ENCODE measurements at places on chromosomes 13 and 19. TPM values are rescaled to one million over a fixed set of nuclear protein-coding genes. Genes with fewer than 3 reads are reported as not detected.

Gene ERICH4
- not detected for total RNA-seq

Gene ATXN8OS
- total RNA-seq, result not detected

Gene GIPR
- total RNA-seq, result 0.69 TPM

Gene ZNF846
- total RNA-seq, result 7.9 TPM

DNA sequence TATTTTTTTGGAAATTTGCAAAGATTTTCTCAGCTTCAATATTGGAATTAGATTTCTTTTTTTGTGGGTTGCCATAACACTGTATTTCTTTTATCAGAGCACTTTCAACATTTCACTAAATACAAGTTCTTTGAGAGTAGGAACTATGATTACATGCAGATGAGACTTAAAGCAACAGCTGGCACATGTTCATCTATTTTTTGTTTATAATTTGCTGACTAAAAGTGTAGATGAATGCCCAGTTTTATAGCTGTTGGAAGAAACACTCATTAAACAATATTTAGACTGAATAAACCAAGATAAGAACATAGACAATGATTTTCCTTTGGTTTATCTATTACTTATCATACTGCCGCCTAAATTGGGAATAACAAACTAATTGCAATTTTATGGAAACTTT is 803.0 kb upstream of the KLHL1 start:
- no peak overlapping the region for H3K4me3 ChIP-seq
- H3K27ac ChIP-seq, result no peak overlapping the region
- H3K27me3 ChIP-seq, result no peaks in the 10 kb centered on the region

GRCh38 chr19:7986321-7987113 is 18.9 kb downstream of the ELAVL1 start:
- no peaks in the 10 kb centered on the region for H3K4me1 ChIP-seq
- H3K4me3 ChIP-seq, result no peak overlapping the region
- H3K27ac ChIP-seq, result no peak overlapping the region
- no peak for DNase-seq
- peaks cover 87% of the 10 kb centered on the region for H3K36me3 ChIP-seq

GRCh38 chr13:42272804-42273175 is 838 bp downstream of the AKAP11 start:
- H3K27me3 ChIP-seq, result no peaks in the 10 kb centered on the region
- peak overlapping the region; percentile 97 for H3K4me3 ChIP-seq
- H3K27ac ChIP-seq, result peak overlapping the region; percentile 97
- DNase-seq, result no peak

DNA sequence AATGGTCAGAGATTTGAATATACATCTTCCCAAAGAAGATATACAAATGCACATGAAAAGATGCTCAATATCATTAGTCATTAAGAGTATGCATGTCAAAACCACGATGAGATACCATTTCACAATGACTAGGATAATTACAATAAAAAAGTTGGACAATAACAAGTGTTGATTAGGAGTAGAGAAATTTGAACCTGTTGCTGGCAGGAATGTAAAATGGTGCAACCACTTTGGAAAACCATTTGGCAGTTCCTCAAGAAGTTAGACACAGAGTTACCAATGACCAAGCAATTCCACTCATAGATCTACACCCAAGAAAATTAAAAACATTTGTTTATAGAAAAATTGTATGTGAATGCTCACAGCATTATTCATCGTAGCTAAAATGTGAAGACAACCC is 33.2 kb upstream of the STARD13 start:
- peaks cover 1% of the 10 kb centered on the region for H3K27me3 ChIP-seq
- no peak overlapping the region for H3K4me3 ChIP-seq
- no peaks in the 10 kb centered on the region for H3K4me1 ChIP-seq

GRCh38 chr19:33303791-33304345 is 1.5 kb upstream of the CEBPA start:
- DNase-seq, result no peak
- no peaks in the 10 kb centered on the region for H3K36me3 ChIP-seq
- peaks cover 7% of the 10 kb centered on the region for H3K4me1 ChIP-seq
- H3K27me3 ChIP-seq, result peaks cover 32% of the 10 kb centered on the region
- H3K4me3 ChIP-seq, result peak overlapping the region; percentile 35

DNA sequence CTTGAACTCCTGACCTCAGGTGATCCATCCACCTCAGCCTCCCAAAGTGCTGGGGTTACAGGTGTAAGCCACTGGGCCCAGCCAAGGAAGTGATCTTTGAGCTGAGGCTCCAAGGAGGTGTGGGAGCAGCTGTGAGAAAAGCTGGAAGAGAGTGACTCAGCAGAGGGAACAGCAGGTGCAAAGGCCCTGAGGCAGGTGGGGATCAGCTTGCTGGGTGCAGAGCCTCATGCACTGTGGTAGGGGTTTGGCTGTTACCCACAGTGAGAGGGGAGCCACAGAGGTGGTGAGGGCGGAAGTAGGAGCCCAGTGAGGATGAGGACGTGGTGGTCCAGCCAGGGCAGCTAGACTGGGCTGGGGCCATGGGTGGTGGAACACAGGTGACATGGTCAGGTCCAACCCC is 6.5 kb downstream of the NPAS1 start:
- peaks cover 5% of the 10 kb centered on the region for H3K4me1 ChIP-seq
- DNase-seq, result no peak
- H3K27ac ChIP-seq, result no peak overlapping the region
- H3K4me3 ChIP-seq, result no peak overlapping the region

DNA sequence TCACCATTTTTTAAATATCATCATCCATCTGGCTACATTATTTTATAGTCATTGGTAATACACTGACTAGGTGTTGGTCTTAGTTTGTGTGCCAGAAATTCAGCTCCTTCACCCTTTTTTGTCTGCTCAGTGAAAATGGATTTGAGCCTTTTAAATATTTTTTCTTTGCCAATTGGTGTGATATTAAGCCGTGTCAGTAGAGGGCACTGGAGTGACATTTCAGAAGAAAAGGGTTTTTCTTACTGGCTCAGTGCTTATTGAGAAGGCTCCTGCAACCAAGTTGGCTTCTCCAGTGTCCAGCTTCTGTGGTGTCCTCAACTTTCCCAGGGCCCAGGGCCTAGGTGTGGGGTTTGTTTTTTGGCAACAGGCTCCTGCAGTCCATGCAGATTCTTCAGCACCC is 546.6 kb downstream of the DACH1 start:
- no peak overlapping the region for H3K4me3 ChIP-seq
- H3K36me3 ChIP-seq, result no peaks in the 10 kb centered on the region
- no peak overlapping the region for H3K27ac ChIP-seq
- no peaks in the 10 kb centered on the region for H3K4me1 ChIP-seq
- DNase-seq, result no peak

DNA sequence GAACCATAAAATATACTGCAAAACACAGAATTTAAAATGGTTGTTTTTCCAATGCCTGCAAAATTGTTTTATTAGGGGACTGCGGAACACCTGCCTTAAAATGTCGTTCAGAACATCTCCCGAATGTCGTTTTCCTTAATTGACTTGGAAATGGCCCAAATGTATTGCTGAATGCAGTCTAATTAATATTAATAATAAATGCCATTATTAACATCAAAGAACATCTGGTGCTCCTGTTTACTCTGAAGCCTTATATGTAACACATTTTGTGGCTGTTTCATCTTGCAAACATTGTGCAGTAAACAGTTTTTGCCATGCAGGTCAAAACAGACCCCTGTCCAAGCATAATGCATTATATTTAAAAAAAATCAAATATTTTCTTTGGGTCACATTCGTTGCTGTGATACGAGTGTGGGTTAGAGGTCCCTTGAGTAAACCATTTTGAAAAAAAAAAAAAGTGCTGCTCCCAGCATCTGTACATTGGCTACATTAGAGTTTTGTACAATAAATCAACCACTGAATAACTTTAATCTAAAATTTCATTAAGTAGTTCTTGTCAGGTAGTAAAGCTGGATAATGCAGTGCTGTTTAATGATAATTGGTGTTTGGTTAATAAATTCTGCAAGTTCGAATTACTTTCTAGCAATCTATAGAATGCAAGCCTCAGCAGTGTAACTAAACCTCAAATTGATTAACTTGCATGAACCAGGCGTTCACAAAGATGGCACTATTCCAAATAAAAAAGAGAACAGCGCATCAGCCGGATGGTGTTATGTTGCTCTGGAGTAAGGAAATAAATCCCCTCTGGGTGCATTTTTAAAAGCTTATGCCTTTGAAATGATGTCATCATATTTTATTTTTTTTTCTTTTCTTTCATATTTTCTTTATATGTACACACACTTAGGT is 140.2 kb downstream of the ZNF536 start:
- H3K27ac ChIP-seq, result no peak overlapping the region
- no peaks in the 10 kb centered on the region for H3K27me3 ChIP-seq
- no peaks in the 10 kb centered on the region for H3K36me3 ChIP-seq
- DNase-seq, result no peak
- no peak overlapping the region for H3K4me3 ChIP-seq
- no peaks in the 10 kb centered on the region for H3K4me1 ChIP-seq

GRCh38 chr13:110116072-110116487 is 190.9 kb downstream of the COL4A1 start:
- H3K4me1 ChIP-seq, result no peaks in the 10 kb centered on the region
- no peak overlapping the region for H3K27ac ChIP-seq
- peak; percentile 29 for DNase-seq
- no peaks in the 10 kb centered on the region for H3K36me3 ChIP-seq
- H3K4me3 ChIP-seq, result no peak overlapping the region

- H3K27me3 ChIP-seq, result no peaks in the 10 kb centered on the region
- no peak overlapping the region for H3K27ac ChIP-seq
- no peak for DNase-seq
- no peak overlapping the region for H3K4me3 ChIP-seq
Measured at GRCh38 chr13:96417939-96418685, 328.2 kb downstream of the HS6ST3 start.

DNA sequence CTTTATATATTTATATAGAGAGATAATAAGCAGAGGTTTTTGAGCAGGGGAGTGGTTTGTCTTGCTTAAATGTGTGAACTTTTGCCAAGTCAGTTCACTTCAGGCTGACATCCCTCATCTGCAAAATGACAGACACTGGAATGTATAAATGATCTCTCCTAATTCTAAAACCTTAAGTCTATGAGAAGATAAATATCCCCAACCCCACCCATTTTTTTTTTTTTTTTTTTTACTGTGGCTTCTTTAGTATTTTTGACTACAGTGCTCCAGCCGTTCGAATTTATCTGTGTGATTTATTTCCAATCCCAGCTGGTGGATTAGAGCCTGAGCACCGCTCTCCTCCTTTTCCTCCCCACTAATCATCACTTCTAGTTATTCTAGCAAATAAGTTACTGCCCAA is 234.8 kb downstream of the DACH1 start:
- no peaks in the 10 kb centered on the region for H3K36me3 ChIP-seq
- H3K27ac ChIP-seq, result no peak overlapping the region
- H3K4me1 ChIP-seq, result no peaks in the 10 kb centered on the region
- no peaks in the 10 kb centered on the region for H3K27me3 ChIP-seq
- no peak for DNase-seq
- H3K4me3 ChIP-seq, result no peak overlapping the region

GRCh38 chr19:12603714-12604113 is 6.9 kb downstream of the ZNF490 start:
- H3K4me1 ChIP-seq, result peaks cover 24% of the 10 kb centered on the region
- no peaks in the 10 kb centered on the region for H3K27me3 ChIP-seq
- H3K4me3 ChIP-seq, result no peak overlapping the region
- no peak for DNase-seq

Measured in activated B cell treated with CpG ODN at 0.5 μM for 24 hours (primary cell).